Kidney (tissue), 22 donors: ENCODE measurements at places on chromosomes 3 and 15. TPM values are rescaled to one million over a fixed set of nuclear protein-coding genes. Genes with fewer than 3 reads are reported as not detected.

KCNMB2 gene
- total RNA-seq = 4.4 TPM

PRKCD gene
- total RNA-seq = 26.6 TPM

CCDC191 gene
- 11.7 TPM for total RNA-seq

DNA sequence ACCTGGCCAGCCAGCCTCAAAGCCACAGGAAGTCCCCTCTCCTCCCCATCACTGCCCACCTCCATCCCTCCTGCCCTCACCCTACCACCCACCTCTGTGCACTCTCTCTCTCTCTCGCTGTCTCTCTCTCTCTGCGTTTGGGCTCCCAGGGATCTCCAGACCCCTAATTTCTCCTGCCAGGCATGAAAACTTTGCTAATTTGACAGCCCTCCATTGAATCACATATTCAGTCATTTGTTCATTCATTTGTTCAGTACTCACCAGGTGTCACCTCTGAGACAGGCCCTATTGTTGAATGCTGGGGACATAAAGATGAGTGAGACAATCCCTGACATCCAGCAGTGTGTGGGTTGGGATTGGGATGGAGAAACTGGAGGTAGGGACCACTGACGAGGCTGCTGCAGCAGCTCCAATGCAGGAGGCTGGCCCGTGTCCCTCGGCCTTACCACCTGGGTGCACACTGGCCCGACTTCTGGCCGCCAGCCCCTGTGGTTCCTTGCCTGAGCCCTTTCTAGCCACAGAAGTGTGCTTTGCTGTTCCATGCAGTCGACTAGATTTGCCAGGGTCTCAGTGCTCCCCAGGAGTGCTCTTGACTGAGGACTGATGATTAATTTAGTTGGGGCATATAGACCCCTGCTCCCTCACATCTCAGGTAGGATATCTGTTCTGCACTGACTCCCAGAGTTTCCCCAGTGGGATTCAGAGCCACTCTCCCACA is 38.6 kb upstream of the TSEN2 start:
- H3K4me1 ChIP-seq = peaks cover 5% of the 10 kb centered on the region
- no peak for DNase-seq
- H3K27ac ChIP-seq = peak overlapping the region; percentile 38
- no peak overlapping the region for H3K4me3 ChIP-seq

ANKRD63 gene
- not detected for total RNA-seq

PTX3 gene
- 2.7 TPM for total RNA-seq

- peak; percentile 84 for DNase-seq
- H3K27me3 ChIP-seq = no peaks in the 10 kb centered on the region
- H3K4me3 ChIP-seq = no peak overlapping the region
- H3K36me3 ChIP-seq = no peaks in the 10 kb centered on the region
- no peak overlapping the region for H3K27ac ChIP-seq
Measured at GRCh38 chr15:95565690-95566089, 764.8 kb upstream of the NR2F2 start.

DNA sequence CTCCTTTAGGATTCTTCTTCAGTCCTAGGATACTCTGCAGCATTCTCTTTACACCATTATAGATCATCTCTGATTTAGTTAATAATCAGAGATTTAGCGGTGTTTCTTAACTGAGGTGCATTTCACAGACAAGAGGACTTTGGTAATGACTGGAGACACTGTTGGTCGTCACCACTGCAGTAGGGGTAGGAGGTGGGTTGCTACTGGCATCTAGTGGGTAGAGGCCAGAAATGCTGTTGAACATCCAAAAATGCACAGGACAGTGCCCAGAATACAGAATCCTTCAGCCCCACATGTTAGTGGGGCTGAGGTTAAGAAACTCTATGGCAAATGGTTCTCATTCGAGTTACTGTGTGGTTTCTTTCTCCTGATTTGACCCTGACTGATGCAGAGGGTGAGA is 80.4 kb upstream of the LMCD1 start:
- no peaks in the 10 kb centered on the region for H3K36me3 ChIP-seq
- no peak overlapping the region for H3K27ac ChIP-seq
- DNase-seq = no peak

- H3K36me3 ChIP-seq = no peaks in the 10 kb centered on the region
- no peak overlapping the region for H3K4me3 ChIP-seq
- no peak for DNase-seq
- no peaks in the 10 kb centered on the region for H3K27me3 ChIP-seq
- no peaks in the 10 kb centered on the region for H3K4me1 ChIP-seq
Measured at GRCh38 chr15:100692246-100692645, 89.9 kb downstream of the ASB7 start.

DLL4 gene
- total RNA-seq = 9.4 TPM

DNA sequence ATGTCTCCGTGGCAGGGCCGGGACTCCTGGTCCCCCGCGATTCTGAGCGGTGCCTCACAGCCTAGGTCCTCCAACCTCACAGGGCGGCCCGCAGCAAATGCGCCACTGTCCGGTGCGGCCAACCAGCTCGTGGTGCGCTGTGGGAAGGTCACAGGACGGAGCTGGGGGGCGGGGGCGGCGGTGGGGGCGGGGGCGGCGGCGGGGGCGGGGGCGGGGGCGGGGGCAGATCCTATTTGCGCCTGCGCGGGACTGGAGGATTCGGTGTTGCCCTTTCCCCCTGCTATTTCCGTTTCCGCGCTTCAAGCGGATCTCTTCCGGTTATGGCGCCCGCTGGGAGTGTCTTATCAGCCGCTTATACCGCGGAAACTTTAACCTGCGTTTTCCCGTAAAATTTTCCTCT is 106.7 kb upstream of the SNRPN start:
- H3K27me3 ChIP-seq = no peaks in the 10 kb centered on the region
- peak; percentile 69 for DNase-seq
- no peaks in the 10 kb centered on the region for H3K4me1 ChIP-seq
- peak overlapping the region; percentile 53 for H3K4me3 ChIP-seq
- H3K27ac ChIP-seq = no peak overlapping the region

DNA sequence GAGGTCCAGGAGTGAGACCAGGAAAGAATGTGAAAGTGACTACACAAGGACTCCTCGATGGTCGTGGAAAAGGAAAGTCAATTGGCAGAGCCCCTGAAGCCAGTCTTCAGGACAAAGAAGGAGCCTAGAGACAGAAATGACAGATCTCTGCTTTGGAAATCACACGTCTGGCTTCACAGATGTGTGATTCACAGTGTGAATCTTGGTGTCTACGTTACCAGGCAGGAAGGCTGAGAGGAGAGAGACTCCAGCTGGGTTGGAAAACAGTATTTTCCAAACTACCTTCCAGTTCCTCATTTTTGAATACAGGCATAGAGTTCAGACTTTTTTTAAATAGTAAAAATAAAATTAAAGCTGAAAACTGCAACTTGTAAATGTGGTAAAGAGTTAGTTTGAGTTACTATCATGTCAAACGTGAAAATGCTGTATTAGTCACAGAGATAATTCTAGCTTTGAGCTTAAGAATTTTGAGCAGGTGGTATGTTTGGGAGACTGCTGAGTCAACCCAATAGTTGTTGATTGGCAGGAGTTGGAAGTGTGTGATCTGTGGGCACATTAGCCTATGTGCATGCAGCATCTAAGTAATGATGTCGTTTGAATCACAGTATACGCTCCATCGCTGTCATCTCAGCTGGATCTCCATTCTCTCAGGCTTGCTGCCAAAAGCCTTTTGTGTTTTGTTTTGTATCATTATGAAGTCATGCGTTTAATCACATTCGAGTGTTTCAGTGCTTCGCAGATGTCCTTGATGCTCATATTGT is 6.0 kb downstream of the CCR2 start:
- H3K4me3 ChIP-seq = no peak overlapping the region
- DNase-seq = no peak
- H3K4me1 ChIP-seq = no peaks in the 10 kb centered on the region

DNA sequence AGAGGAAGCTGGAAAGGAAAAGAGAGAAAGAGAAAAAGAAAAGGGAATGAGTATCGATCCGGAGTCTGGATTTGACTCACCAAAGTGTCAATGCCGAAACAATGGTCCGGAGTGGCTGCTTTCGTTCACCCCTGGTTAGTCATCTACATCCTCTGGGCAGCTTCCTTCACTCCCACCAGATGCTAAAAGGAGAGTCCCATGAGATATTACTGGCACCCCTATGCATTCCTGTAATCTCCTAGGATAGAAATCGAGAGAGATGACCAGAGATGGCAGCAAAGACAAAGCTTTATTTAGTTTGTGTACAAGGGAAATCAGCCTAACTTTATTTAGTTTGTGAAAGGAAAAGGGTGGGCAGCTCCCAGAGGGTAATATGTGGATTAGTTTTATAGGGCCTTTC is 622.2 kb downstream of the ZPLD1 start:
- no peak overlapping the region for H3K27ac ChIP-seq
- no peak overlapping the region for H3K4me3 ChIP-seq
- DNase-seq = no peak

- H3K4me1 ChIP-seq = no peaks in the 10 kb centered on the region
- H3K27ac ChIP-seq = no peak overlapping the region
- peaks cover 13% of the 10 kb centered on the region for H3K36me3 ChIP-seq
- H3K4me3 ChIP-seq = no peak overlapping the region
- H3K27me3 ChIP-seq = no peaks in the 10 kb centered on the region
Measured at GRCh38 chr15:69444686-69445085, 7.9 kb upstream of the RPLP1 start.

SKIL gene
- total RNA-seq = 68.2 TPM

- H3K36me3 ChIP-seq = no peaks in the 10 kb centered on the region
- H3K27me3 ChIP-seq = no peaks in the 10 kb centered on the region
- no peak overlapping the region for H3K4me3 ChIP-seq
- no peak overlapping the region for H3K27ac ChIP-seq
- H3K4me1 ChIP-seq = no peaks in the 10 kb centered on the region
Measured at GRCh38 chr3:59856934-59857460, 807.2 kb upstream of the CFAP20DC start.

- peaks cover 5% of the 10 kb centered on the region for H3K36me3 ChIP-seq
- no peak for DNase-seq
- peak overlapping the region; percentile 88 for H3K4me3 ChIP-seq
- peaks cover 3% of the 10 kb centered on the region for H3K4me1 ChIP-seq
Measured at GRCh38 chr15:43184407-43185124, 637 bp upstream of the CCNDBP1 start.

DNA sequence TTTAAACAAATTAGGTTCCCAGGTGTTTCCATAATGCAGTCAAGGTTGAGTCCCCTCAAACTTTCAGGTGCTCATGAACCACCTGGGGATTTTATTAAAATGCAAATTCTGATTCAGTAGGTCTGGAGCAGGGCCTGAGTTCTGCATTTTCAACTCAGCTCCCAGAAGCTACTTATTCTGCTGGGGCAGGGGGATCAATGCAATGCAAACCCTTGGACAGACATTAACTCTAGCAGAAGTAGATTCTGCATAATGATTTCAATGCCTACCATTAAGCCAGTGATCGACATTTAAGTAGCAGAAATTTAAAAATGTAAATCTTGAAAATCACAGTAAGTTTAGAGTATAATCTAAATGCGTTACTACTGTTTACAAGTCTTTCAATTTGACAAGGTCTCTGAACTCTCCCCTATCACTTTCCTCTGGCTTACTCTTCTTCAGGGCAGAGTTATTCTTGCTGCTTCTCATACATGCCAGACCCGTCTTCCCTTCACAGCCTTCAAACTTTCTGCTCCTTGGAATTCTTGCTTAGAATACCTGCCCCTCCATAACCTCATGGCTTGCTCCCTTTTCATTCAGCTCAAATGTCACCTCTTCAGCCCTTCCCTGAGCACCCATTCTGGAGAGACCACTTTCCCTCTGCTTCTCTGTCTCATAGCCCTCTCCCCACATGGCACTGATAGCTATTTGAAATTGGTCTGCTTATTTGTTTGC is 19.3 kb upstream of the DPPA4 start:
- no peaks in the 10 kb centered on the region for H3K27me3 ChIP-seq
- no peak for DNase-seq
- H3K36me3 ChIP-seq = no peaks in the 10 kb centered on the region
- no peak overlapping the region for H3K4me3 ChIP-seq

CHRFAM7A gene
- total RNA-seq = 2.7 TPM

DNA sequence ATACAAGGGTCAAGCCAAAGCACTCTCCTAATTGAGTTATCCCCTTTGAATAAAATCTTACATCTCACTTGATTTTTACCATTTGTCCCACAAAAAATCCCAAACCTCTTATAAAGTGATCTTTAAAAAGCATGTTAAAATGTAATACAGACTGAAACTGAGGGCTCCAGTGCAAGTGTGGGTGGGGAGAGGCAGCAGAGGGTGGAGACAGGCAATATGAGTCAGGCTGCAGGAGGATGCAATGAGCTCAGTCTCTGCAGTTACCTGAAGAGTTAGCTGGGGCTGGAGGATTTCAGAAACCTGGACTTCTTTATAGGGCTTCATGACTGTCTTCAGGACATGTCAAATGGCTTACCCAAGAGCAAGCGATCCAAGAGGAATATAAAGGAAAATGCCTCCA is 14.2 kb upstream of the COLQ start:
- no peak overlapping the region for H3K27ac ChIP-seq
- no peak overlapping the region for H3K4me3 ChIP-seq
- H3K4me1 ChIP-seq = no peaks in the 10 kb centered on the region
- DNase-seq = no peak
- no peaks in the 10 kb centered on the region for H3K36me3 ChIP-seq

GRCh38 chr3:140343211-140344081 is 334.4 kb upstream of the TRIM42 start:
- H3K27ac ChIP-seq = no peak overlapping the region
- no peaks in the 10 kb centered on the region for H3K36me3 ChIP-seq
- H3K4me3 ChIP-seq = no peak overlapping the region
- no peaks in the 10 kb centered on the region for H3K27me3 ChIP-seq

RTP3 gene
- total RNA-seq = not detected

DNA sequence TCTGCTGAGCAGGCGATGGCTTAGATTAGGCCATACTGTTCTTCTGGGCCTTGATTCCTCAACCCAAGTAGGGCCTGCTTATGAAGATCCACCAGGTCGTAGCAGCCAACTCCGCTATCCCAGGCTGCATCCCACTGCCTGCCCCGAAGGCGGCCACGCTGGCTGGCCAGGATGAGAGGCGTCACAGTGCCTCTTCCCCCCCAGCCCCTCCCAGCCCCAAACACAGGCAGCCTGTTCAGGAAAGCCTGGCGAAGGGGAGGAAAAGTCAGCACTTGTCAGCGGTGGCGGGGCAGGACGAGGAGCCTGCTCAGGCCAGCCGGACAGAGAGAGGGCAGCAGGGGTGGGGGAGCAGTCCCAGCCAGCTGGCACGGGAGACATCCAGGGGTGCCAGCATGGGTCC is 11.2 kb downstream of the PTH1R start:
- H3K36me3 ChIP-seq = no peaks in the 10 kb centered on the region
- H3K4me3 ChIP-seq = no peak overlapping the region
- peak overlapping the region; percentile 65 for H3K27ac ChIP-seq
- DNase-seq = peak; percentile 40

DNA sequence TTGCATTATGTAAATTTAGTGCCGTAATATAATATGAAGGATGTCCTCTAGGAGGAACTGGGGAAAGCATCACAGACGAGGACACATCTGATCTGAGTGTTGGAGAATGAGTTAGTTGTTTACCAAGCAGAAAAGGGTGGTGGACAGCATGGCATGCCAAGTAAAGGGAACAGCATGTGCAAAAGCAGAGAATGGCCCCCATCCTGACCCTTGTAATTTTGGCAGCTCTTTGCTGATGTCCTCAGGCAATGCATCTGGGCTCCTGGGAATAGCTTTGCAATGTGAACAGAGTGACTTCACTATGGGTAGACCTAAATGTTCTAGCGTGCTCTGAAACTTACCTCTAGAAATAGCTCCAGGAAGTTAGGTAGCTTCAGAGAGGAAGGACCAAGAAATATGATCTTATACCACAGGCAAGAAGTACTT is 263.3 kb downstream of the LPP start:
- H3K4me3 ChIP-seq = no peak overlapping the region
- DNase-seq = no peak
- H3K4me1 ChIP-seq = no peaks in the 10 kb centered on the region
- no peak overlapping the region for H3K27ac ChIP-seq

PIAS1 gene
- 44.3 TPM for total RNA-seq
